Stimulated activated CD8-positive, alpha-beta memory T cell treated with anti-CD3 and anti-CD28 coated beads, Interleukin-4, amount 100 ng/mL, for 1 hour (primary cell): ENCODE measurements at places on chromosomes 3 and 15.

DNA sequence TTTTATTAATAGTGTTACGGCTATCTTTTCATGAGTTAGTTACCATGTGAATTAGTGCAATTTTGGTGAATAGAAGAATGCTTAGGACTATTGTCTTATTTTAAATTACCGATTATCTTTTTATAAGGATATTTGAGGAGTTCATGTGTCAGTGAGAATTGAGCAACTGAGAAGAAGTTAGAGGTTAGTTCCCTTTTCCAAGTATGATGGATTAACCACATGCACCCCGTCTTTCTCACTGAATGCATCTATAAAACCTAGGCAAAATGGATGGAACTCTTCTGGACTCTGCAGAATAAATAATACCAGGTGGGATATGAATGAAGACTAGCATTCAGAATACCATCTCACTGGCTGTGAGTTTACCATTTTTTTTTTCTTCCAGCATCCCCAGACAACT is 74.3 kb downstream of the TCF12 start:
- DNase-seq = no peak

GRCh38 chr15:83436513-83437158 is 10.5 kb upstream of the SH3GL3 start:
- DNase-seq = no peak

- DNase-seq = no peak
These were observed 28.1 kb upstream of the CNBP start for GRCh38 chr3:129211772-129212171.

- no peak for DNase-seq
These were observed 102.9 kb upstream of the NR2E3 start for GRCh38 chr15:71707230-71708050.

GRCh38 chr3:182438398-182438797 is 354.9 kb upstream of the ATP11B start:
- DNase-seq = no peak

DNA sequence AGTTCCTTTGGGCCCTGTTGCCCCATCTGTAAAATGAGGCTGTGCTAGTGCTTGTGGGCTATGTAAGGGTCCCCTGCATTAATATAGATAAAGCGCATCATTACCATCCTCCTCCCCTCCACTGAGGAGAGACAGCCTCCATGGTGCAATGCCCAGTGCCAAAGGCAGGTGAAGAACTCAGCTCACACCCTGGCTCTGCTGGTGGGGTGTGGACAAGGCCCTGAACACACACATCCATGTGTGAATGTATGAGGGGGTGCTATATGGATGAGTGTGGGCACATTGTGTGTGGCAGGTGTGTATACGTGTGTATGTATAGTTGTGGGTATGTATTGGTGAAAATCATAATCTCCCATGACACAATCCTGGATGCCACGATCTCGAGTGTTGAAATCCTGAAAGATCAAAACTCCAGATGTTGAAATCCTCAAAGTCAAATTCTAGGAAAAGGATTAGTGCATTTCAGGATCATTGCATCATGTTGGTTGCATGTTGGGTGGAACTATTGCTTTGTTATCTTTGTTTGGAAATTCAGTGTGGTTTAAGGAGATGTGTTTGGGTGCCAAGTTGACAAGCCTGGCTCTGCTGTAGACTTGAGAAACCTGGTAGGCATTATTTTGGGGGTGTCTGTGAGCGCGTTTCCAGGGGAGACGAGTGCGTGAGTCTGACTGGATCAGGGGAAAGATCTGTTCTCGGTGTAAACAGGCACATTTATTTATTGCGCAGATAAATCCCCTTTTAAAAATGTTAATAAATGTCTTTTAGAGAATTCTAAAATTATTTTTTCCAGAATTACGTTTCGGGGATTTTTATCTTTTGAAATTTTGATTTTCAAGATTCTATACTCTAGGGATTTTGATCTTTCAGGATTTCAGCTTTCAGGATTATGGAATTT is 42.0 kb upstream of the SEC61A1 start:
- no peak for DNase-seq

GRCh38 chr3:131348911-131349310 is 32.7 kb upstream of the NUDT16 start:
- no peak for DNase-seq

- no peak for DNase-seq
These were observed 786 bp downstream of the RHOA start for GRCh38 chr3:49410846-49411534.

- no peak for DNase-seq
These were observed 2.0 kb upstream of the IL16 start for GRCh38 chr15:81194723-81195122.
